Neural progenitor cell (in vitro differentiated cells): ENCODE measurements at places on chromosomes 2 and 18.

- no peaks in the 10 kb centered on the region for H3K27me3 ChIP-seq
- no peaks in the 10 kb centered on the region for H3K36me3 ChIP-seq
- H3K4me3 ChIP-seq, result peak overlapping the region; percentile 85
- no peak overlapping the region for H3K27ac ChIP-seq
- peaks cover 27% of the 10 kb centered on the region for H3K4me1 ChIP-seq
Observed at GRCh38 chr18:46917803-46918600, 600 bp downstream of the KATNAL2 start.

DNA sequence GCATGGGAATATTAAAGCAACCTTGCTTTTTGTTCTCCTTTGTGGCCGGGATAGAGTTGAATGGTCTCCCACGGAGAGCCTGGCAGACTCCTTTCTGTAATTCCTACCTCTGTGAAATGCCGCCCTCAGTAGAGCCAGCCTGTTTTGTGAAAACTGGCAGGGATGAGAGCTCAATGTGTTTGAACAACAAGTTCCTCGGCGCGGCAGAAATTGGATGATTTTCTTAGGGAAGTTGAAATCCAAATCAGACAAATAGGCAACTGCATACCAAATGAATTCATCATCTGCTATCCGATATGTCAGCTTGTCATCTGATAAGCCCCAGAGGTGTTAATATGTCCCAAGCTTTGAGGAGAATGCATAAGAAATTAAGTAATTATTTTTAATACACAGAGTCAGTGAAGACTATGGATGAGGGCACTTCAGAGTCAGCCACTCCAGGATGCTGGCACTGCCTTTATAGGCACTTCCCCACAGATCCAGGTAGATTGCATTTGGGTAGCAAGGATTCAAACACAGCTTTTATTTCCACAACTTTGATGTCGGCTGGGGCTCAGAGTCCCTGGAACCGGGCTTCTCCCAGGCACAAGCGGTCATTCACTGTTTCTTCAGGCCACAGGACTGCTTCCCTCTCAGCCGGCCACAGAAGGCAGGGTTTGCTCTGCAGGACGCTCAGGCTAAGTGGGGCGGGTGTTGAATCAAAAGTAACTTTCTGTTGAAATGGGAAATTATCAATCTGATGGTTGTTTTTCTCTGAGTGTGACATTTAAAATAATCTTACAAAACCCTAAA is 82.8 kb upstream of the REV1 start:
- no peak overlapping the region for H3K27ac ChIP-seq
- peak; percentile 71 for DNase-seq
- no peaks in the 10 kb centered on the region for H3K27me3 ChIP-seq
- no peaks in the 10 kb centered on the region for H3K36me3 ChIP-seq

DNA sequence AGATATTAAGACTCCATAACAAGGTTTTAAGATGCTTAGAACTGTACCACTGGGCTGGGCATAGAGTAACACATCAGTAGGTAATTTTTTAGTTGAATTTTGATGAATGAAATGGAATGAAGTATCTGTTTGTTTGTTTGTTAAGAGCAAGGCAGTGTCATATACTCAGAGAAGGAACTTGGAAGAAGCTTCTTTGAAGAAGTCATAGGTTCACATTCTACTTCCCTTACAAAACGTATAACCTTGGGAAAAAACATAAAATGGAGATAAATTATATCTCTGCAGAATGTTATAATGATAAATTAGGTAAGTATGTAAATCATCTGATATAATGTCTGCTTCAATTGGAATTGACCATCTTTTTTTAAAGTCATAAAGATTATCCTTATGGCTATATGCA is 122.1 kb upstream of the SLC39A10 start:
- H3K36me3 ChIP-seq, result no peaks in the 10 kb centered on the region
- H3K27me3 ChIP-seq, result no peaks in the 10 kb centered on the region
- no peak overlapping the region for H3K4me3 ChIP-seq
- DNase-seq, result no peak
- H3K4me1 ChIP-seq, result no peaks in the 10 kb centered on the region
- no peak overlapping the region for H3K27ac ChIP-seq

- no peaks in the 10 kb centered on the region for H3K27me3 ChIP-seq
- H3K4me1 ChIP-seq, result no peaks in the 10 kb centered on the region
- DNase-seq, result no peak
- no peak overlapping the region for H3K4me3 ChIP-seq
- H3K27ac ChIP-seq, result no peak overlapping the region
- no peaks in the 10 kb centered on the region for H3K36me3 ChIP-seq
Observed at GRCh38 chr2:133109772-133110171, 439.8 kb upstream of the LYPD1 start.

GRCh38 chr18:13436576-13436975 is 218.0 kb downstream of the LDLRAD4 start:
- no peak for DNase-seq
- no peak overlapping the region for H3K27ac ChIP-seq
- H3K27me3 ChIP-seq, result no peaks in the 10 kb centered on the region
- H3K4me3 ChIP-seq, result no peak overlapping the region

DNA sequence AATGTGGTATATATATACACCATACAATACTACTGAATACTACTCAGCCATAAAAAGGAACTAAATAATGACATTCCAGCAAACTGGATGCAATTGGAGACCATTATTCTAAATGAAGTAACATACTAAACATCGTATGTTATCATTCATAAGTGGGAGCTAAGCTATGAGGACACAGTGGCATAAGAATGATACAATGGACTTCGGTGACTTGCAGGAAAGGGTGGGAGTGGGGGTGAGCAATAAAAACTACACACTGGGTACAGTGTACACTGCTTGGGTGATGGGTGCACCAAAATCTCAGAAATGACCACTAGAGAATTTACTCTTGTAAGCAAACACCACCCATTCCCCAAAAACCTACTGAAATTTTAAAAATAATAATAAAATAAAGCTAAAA is 87.9 kb downstream of the RAB31 start:
- H3K27ac ChIP-seq, result no peak overlapping the region
- H3K27me3 ChIP-seq, result no peaks in the 10 kb centered on the region
- no peak for DNase-seq
- no peaks in the 10 kb centered on the region for H3K36me3 ChIP-seq

- H3K27me3 ChIP-seq, result no peaks in the 10 kb centered on the region
- peaks cover 31% of the 10 kb centered on the region for H3K4me1 ChIP-seq
- DNase-seq, result no peak
- H3K27ac ChIP-seq, result no peak overlapping the region
- H3K36me3 ChIP-seq, result no peaks in the 10 kb centered on the region
Observed at GRCh38 chr2:173254659-173255058, 100.0 kb upstream of the CDCA7 start.

- no peak overlapping the region for H3K4me3 ChIP-seq
- H3K27ac ChIP-seq, result no peak overlapping the region
- peaks cover 8% of the 10 kb centered on the region for H3K36me3 ChIP-seq
- H3K27me3 ChIP-seq, result no peaks in the 10 kb centered on the region
Observed at GRCh38 chr2:144986691-144987090, 466.8 kb upstream of the ZEB2 start.

- no peak for DNase-seq
- no peak overlapping the region for H3K4me3 ChIP-seq
- no peaks in the 10 kb centered on the region for H3K27me3 ChIP-seq
- no peaks in the 10 kb centered on the region for H3K36me3 ChIP-seq
- H3K4me1 ChIP-seq, result no peaks in the 10 kb centered on the region
Observed at GRCh38 chr2:164369366-164369765, 251.9 kb downstream of the GRB14 start.

DNA sequence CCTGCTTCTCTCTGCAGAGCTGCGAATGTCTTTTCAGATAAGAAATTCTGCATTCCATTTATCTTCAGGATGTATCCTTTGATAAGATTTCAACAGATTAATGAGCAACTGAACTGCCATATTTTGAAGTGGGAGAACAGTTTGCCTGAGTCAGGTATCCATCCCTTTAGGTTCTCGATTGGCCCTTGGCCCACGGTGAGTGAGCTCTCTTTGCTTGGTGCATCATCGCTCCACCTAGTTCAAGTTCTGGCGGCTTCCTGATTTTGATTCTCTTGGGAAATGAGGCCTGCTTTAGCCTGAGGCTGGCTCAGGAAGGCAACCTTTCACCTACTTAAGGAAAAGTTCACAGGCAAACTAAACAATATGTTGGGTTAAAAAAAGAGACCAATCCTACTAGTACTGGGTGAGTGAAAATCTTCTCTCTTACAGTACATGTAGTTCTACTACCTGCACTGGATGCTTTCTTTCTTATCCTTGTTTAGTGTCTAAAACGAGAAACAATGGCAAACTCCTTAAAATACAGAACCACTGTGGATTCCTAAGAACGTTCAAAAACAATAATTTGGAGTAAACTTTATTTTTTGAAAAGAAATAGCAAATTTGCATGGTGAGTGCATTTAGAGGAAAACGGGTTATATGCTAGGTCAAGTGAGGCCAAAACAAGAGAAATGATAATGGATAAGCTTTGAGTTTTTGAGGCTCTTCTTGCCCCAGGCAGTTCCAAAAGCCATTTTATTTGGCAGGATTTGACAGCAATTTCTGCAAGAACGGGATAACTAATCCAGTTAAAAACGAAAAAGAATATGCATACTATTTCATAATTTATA is 837 bp upstream of the ACSL3 start:
- no peaks in the 10 kb centered on the region for H3K27me3 ChIP-seq
- peaks cover 38% of the 10 kb centered on the region for H3K4me1 ChIP-seq
- no peak overlapping the region for H3K27ac ChIP-seq
- H3K36me3 ChIP-seq, result no peaks in the 10 kb centered on the region

GRCh38 chr2:205892665-205893259 is 193.2 kb downstream of the INO80D start:
- no peak overlapping the region for H3K4me3 ChIP-seq
- DNase-seq, result no peak
- no peak overlapping the region for H3K27ac ChIP-seq
- H3K27me3 ChIP-seq, result no peaks in the 10 kb centered on the region
- no peaks in the 10 kb centered on the region for H3K36me3 ChIP-seq

GRCh38 chr18:34872066-34872465 is 162.0 kb downstream of the DTNA start:
- no peaks in the 10 kb centered on the region for H3K27me3 ChIP-seq
- DNase-seq, result no peak
- no peaks in the 10 kb centered on the region for H3K36me3 ChIP-seq

DNA sequence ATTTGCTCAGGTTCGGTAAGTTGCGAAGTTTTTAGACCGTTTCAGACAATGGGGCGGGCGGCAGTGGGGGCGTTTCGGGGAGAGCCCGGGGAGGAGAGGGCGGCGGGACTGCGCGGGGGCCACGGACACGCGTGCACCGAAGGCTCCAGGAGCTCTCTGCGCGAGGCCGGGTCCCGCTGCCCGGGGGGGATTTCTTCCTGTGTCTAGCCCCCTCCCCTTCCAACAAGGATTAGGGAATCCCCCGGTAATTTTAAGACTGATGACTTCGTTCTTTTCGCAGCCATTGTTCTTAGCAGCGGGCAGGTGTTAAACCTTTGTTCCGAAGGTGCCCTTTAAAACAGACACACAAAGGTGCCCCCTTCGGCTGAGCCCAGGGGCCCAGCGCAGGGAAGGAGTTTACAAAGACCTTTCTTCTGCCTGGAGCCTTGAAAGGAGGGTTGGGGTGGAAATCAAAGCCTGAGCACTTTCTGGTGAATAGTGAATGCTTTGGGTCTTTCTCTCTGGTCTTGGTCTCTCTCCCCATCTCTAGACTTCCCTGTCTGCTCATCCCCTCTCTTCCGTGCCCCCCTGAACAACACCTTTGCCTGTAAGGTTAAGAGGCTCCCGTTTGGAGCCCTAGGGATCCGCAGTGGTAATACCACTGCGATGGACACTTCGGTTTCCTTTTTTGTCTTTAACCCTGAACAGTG is 2.1 kb downstream of the TRIB2 start:
- peaks cover 1% of the 10 kb centered on the region for H3K36me3 ChIP-seq
- H3K4me3 ChIP-seq, result peak overlapping the region; percentile 94
- H3K27ac ChIP-seq, result peak overlapping the region; percentile 73
- no peaks in the 10 kb centered on the region for H3K27me3 ChIP-seq
- H3K4me1 ChIP-seq, result peaks cover 29% of the 10 kb centered on the region
- DNase-seq, result peak; percentile 88

DNA sequence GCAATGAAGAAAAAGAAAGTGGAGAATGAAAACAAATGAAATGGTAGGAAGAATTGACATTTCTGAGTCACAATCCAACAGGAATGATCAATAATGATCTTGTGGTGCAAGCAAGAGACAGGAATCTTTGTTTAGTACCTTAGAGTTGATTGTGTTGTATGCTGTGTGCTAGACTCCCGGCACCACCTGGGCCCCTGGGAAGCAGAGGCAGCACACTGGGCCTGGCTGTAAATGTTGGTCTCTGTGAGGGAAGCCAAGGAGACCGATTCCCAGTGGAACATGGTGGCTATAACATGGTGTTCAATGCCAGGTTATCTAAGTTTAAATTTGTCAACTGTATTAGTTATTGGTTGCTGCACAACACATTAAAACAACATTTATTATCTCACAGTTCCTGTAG is 9.8 kb upstream of the CWC22 start:
- no peak overlapping the region for H3K27ac ChIP-seq
- H3K27me3 ChIP-seq, result no peaks in the 10 kb centered on the region
- no peak overlapping the region for H3K4me3 ChIP-seq
- no peak for DNase-seq
- H3K4me1 ChIP-seq, result peaks cover 5% of the 10 kb centered on the region
- H3K36me3 ChIP-seq, result no peaks in the 10 kb centered on the region

- no peaks in the 10 kb centered on the region for H3K27me3 ChIP-seq
- H3K27ac ChIP-seq, result no peak overlapping the region
- no peak overlapping the region for H3K4me3 ChIP-seq
- peaks cover 9% of the 10 kb centered on the region for H3K36me3 ChIP-seq
- no peak for DNase-seq
- H3K4me1 ChIP-seq, result peaks cover 8% of the 10 kb centered on the region
Observed at GRCh38 chr2:58182527-58182926, 58.6 kb downstream of the FANCL start.

DNA sequence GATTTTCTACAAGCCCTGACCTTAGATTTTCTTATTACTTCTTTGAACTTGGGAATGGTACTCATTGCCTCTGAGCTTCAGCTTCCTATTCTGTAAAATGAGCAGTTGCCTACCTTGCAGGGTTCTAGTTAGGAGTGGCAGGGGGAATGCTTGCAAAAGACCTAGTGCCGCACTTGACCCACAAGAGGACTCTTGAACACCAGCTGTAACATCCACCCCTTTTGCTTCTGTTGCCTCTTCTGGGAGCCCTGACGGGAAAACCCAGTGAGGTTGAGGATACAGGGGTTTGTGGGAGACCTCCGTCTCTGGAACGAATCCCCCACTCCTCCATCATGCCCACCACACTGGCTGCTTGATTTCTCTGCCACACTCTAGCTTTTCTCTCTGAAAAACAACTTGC is 27.1 kb upstream of the LBH start:
- no peak overlapping the region for H3K27ac ChIP-seq
- H3K36me3 ChIP-seq, result no peaks in the 10 kb centered on the region
- no peaks in the 10 kb centered on the region for H3K27me3 ChIP-seq
- peaks cover 9% of the 10 kb centered on the region for H3K4me1 ChIP-seq
- no peak overlapping the region for H3K4me3 ChIP-seq
- DNase-seq, result no peak
